KG1 (cell line): ENCODE measurements at places on chromosomes 1 and 21.

DNA sequence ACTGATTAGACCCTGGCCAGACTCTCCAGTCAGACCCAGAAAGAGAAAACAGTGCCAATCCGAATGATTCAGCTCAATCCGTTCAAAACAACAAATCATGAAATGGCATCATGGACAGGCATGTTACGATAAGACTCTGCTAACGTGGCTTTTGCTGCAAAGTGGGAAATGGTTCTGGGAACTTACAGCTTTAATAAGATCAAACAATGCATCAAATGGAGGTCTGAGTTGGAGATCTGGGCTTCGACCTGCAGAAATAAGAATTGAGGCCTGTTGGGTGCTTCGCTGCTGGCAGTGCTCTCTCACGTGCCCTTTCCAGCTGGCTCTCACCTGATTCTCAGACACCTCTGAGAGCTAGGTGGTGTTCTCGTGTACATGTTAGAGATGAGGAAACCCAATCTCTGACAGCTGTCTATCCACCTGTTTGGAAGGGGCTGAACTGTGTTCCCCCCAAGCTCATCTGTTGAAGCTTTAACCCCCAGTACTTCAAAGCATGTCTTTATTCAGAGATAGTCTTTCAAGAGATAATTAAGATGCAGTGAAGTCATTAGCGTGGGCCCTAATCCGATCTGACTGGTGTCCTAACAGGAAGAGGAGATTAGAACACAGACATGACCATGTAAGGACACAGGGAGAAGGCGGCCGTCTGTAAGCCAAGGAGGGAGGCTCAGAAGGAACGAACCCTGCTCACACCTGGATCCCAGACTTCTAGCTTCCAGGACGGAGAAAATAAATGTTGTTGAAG lies 45.5 kb upstream of the ETS2 start:
- no peak for DNase-seq

GRCh38 chr1:5885471-5886139 lies 106.6 kb downstream of the NPHP4 start:
- DNase-seq, result no peak

- no peak for DNase-seq
These were observed 10.9 kb downstream of the VWA5B1 start for GRCh38 chr1:20301463-20302107.

DNA sequence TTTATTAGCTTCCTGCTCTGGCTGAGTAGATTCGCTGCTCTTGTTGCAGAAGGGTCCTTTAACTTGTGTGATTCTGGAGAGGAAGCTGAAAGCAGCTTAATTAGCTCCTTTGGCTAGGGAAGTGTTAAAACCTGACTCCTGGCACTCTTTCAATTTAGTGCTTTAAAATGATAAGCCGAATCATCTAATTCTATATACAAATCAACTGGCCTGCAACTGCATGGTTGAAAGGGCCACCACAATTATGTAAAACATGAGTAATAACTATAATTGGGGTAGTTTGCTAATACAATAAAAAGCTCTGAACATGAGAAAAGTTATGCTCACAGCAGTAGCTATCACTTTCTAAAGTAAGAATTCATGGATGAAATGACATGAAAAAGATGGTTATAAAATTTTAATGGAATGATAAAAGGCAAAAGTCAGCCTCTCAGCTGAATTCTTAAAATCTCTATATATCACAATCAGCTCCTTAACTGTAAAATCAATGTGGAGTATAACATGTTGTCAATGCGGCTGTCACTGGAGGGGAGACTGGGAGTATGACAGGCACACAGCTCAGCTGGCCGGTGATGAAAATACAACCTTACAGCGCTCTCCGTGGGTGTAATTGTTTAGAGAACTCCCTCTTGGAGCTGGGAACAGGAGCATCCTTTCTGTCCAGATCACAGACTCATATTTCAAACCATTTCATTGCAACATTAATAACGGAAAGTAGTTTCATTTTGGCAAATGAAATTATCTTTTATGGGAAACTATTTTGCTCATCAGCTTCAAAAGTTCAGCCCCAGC lies 324.4 kb downstream of the KCTD3 start:
- no peak for DNase-seq

DNA sequence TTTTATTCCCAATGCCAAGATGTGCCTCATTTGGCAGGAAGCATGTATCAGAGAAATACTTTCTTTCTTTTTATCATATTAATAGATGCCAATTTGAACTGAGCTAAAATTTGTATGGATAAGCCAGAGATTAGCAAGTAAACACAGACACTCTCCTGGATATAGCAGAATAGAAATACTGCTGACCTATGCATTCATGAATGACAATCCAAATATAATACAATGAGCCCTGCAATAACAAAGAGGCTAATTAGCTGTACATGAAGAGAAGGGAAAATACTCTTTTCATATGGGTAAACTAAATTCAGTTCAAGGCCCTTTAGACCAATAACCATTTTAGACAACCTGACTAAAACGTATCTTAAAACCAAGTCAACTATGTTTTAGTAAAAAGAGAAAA lies 388.1 kb upstream of the NR5A2 start:
- DNase-seq, result no peak

DNA sequence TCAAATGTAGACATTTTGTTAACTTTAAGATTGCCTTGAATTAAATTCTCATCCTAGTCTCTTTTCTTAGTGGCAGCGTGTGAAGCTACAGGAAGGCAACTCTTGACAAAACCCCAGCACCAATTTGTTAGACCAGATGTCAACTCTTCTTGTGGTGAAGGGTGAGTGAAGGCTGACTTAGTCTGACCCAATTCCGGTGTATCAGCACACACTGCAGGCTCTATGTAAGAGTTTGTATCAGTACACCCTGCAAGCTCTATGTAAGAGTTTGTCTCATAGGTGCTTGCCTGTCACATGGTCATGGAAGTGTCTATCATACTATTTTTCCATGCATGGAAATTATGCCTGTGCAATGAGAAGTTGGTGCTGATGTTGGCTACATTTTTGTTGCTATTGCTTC lies 16.8 kb downstream of the CR2 start:
- DNase-seq, result no peak

GRCh38 chr1:160094291-160094625 lies 4.2 kb downstream of the IGSF8 start:
- no peak for DNase-seq

DNA sequence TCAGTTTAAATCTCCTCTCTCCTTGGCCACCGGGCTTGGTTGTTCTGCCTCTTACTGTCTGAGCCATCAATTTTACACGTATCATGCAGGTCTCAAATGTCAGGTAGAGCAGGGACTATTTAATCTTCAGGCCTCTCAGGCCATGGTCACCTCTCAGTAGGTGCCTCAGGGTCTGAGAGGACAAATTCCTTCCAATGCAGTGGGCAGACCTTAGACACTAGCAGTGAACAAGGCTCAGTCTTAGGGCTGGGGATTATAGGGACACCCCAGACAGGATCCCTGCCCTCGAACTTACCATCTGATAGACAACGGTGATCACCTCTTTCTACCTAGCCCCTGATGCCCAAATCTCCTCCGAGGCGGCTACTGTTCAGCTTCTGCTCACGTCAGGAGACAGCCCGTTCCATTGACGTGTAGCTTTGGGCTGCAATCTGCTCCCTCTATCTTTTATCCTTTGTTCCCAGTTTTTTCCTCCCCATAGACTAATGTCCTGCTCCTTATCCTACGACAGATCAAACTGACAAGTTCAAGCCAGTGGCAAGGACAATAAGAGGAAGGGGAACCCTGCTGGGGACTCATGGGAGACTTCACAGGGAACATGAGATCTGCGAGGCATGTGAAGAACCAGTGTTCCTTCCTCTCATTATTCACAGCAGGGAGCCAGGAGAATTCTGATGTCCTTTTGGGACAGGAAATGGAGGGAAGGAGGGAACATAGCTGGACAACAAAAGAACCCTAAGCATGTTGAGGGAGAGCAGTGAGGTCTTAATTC lies 1.4 kb upstream of the MYOG start:
- no peak for DNase-seq

DNA sequence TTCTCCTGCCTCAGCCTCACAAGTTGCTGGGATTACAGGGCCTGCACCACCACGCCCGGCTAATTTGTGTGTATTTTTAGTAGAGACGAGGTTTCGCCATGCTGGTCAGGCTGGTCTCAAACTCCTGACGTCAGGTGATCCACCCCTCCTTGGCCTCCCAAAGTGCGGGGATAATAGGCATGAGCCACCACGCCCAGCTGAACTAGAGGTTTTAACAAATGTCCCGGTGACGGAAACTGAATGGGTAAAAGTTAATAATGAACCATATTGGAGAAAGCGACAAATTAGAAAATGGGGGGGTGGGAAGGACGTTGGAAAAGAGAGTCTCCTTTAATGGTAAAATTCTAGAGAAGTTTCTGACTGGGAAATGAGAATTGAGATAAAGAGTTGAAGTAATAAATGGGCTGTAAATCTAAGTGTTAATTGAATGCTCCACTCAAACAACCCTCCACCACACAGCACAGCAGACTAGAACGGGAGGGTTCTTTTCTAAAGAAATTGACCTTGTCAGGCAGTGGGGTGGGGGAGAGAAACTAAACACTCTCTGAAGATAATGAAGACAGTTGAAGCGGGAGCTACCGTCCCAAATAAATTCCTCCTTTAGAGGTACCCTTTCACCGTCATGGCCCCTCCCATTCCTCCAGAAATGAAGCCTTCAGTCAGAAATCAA lies 46.9 kb upstream of the PUM1 start:
- no peak for DNase-seq

DNA sequence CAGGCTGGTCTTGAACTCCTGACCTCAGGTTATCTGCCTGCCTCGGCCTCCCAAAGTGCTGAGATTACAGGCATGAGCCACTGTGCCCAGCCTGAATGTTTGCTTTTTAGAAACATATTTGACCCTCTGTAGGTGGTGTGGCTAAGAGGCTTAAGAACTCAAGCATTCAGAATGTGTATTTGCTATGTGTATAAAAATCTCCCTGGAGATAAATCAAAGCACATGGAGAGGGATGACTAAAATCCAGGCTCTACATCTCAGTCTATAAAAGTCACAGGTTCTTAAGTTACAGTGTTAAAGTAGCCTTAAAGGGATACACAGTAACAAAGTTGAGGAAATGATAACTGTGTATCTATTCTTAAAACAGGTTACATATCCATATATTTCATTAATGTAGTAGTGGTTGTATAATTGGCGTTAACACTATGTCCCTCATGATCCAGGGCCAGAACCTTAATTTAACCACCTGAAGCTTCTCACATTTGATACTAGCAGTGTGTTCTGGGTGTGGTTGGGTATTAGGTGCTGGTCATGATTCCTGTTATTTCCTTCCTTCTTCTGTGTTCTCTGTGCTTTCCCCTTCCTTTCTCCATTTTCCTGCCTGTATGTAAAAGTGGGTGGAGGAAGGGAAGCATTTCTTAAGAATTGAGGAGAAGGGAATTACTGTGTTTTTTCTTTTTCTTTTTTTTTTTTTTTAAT lies 16.2 kb downstream of the GIPC2 start:
- no peak for DNase-seq

DNA sequence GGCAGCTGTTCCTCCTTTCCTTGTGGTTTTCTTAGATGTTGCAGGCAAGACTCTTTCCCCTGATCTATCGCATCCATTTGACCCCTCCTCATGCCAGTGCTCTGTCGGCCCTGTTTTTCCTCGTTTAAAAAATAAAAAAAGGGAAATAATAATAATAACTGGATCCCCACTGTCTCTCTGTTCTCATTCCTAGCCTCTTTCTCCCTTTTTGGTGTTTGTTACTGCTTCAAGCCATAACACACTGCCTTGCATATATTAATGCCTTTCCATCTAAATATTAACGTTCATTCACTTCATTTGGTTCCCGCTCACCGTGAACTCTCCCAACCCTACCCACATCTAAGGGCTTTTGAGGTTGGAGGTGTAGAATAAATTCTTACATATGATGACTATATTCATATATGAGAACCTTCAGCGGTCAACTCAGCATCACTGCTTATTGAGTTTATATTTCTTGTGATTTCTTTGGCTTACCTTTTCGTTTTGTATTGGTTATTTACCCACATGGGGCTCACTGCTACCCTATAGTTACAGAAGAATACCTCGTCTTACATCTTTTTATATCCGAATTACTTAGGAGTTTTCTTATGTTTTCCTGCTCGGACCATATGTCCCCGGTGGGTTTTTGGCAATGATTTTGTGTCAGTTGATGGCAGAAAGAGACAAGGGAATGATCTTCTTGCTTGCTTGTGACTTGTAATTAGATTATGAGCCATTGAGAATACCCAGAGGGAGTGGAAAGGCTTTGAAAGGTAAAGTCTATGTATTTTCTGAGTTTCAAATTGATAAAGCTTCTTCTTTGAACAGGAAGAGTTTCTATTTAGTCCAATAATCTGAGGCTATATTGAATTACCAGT lies 805 bp downstream of the ATG4C start:
- no peak for DNase-seq

DNA sequence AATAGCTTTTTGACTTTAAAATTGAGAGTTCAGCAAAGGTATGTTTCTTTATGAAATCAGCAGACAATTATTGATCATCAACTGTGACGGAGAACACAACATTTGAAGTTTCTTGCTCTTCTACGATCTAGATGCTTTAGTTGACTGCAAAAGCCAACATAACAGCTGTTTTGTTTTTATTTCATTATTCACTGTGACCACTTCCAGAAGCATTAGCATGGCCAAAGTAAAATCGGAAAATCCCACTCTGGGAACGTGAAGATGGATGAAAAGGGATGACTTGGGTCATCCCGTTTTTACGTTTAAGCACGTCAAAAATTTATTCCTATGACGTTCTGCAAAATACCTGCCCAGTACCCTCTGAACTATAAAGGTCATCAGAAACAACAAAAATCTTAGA lies 833.0 kb upstream of the ADAMTS5 start:
- DNase-seq, result no peak
